Right lung (tissue), 10 donors: ENCODE measurements at places on chromosomes 11 and 22. TPM values are rescaled to one million over a fixed set of nuclear protein-coding genes. Genes with fewer than 3 reads are reported as not detected.

GRCh38 chr11:133656082-133656635 is 123.9 kb upstream of the OPCML start:
- DNase-seq: no peak

DKK3 gene
- 144 TPM for polyA plus RNA-seq

MSANTD4 gene
- polyA plus RNA-seq: 29.8 TPM

CRYBB2 gene
- polyA plus RNA-seq: 0.64 TPM

- DNase-seq: no peak
These were observed 458.8 kb downstream of the BUD13 start for GRCh38 chr11:116314006-116314405.

DNA sequence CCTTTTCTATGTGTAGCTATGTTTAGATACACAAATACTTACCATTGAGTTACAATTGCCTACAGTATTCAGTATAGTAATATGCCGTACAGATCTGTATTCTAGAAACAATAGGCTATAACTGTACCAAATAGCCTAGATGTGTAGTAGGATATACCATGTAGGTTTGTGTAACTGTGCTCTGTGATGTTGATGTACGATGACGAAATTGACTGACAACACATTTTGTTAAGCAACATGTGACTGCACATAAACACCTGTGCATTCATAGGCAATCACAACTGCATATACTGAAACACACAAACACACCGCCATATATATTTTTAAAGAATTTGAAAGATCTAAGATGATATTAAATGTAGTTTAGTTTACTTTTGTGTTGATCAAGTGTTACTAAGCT is 60.4 kb downstream of the TEAD1 start:
- DNase-seq: no peak

- DNase-seq: no peak
These were observed 80.0 kb upstream of the CLPB start for GRCh38 chr11:72514331-72514730.
